ENCODE measurements at places on chromosomes 2 and 18. TPM values are rescaled to one million over a fixed set of nuclear protein-coding genes. Genes with fewer than 3 reads are reported as not detected.

The TRAF3IP1 gene
- total RNA-seq: 7.7 TPM

The DTYMK gene
- total RNA-seq: 15.2 TPM

The STK17B gene
- 43.1 TPM for total RNA-seq

The KCNS3 gene
- total RNA-seq: 1.3 TPM

The UGT1A5 gene
- total RNA-seq: not detected

The RAX gene
- total RNA-seq: not detected
